Left lung (tissue), 14 donors: ENCODE measurements at places on chromosomes 12 and 14. TPM values are rescaled to one million over a fixed set of nuclear protein-coding genes. Genes with fewer than 3 reads are reported as not detected.

DNA sequence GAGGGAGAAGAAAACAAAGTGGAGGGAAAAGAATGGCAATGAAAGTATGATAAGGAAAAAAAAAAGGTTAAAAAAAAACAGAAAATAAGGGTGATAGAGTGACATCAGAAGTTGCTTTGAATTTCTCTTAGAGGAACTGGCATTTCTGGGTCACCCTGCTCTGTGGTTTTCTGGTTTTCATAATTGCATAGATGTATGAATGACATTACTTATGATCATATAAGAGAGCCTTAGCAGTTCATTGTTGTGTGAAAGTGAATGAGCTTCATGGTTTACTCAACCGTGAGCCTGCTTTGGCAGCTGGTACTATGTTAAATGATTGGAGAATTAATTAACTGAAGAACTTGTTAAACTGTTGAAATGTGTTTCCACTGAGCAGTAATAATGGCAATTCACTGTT is 336.4 kb upstream of the FBXO33 start:
- no peaks in the 10 kb centered on the region for H3K4me1 ChIP-seq
- DNase-seq = no peak
- H3K27me3 ChIP-seq = no peaks in the 10 kb centered on the region
- no peak overlapping the region for H3K27ac ChIP-seq
- H3K36me3 ChIP-seq = no peaks in the 10 kb centered on the region

GRCh38 chr12:38998887-38999482 is 93.6 kb upstream of the CPNE8 start:
- H3K27me3 ChIP-seq = no peaks in the 10 kb centered on the region
- no peak overlapping the region for H3K4me3 ChIP-seq

DNA sequence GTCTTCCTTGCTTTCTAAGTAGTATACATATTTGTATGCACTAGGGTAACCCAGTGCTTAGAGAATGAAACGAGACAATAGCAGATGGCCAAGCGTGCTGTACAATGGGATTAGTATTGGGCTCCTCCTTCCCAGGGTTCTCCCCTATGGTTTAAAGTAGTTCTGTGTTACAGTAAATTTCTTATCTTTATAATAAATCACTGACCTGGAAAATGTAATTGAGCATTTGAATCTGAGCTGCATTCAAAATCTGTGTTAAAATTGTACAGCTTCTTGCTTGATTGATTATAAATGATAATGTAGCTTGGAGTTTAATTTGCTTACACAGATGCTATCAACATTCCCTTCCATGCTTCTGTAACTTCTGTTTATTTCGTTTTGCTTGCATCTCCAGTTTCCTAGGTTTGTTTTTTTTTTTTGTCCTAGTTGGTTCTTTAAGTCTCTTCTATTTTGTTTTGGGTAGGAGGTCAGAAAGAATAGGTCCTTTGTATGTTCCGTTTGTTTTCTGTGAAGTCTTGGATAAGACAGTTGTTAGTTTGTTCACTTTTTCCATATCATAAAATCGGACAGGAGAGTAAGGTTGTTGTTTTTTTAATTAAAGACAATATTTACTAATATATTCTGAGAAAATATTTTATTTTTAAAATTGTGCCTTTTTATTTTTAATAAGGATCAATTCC is 171.2 kb downstream of the ERC1 start:
- no peak for DNase-seq
- H3K4me1 ChIP-seq = no peaks in the 10 kb centered on the region
- no peak overlapping the region for H3K27ac ChIP-seq
- H3K36me3 ChIP-seq = no peaks in the 10 kb centered on the region
- H3K27me3 ChIP-seq = no peaks in the 10 kb centered on the region
- H3K4me3 ChIP-seq = no peak overlapping the region

- no peaks in the 10 kb centered on the region for H3K27me3 ChIP-seq
- peak overlapping the region; percentile 32 for H3K4me3 ChIP-seq
- no peaks in the 10 kb centered on the region for H3K36me3 ChIP-seq
- no peak for DNase-seq
Observed at GRCh38 chr12:118359541-118359915, 13.2 kb downstream of the TAOK3 start.

DNA sequence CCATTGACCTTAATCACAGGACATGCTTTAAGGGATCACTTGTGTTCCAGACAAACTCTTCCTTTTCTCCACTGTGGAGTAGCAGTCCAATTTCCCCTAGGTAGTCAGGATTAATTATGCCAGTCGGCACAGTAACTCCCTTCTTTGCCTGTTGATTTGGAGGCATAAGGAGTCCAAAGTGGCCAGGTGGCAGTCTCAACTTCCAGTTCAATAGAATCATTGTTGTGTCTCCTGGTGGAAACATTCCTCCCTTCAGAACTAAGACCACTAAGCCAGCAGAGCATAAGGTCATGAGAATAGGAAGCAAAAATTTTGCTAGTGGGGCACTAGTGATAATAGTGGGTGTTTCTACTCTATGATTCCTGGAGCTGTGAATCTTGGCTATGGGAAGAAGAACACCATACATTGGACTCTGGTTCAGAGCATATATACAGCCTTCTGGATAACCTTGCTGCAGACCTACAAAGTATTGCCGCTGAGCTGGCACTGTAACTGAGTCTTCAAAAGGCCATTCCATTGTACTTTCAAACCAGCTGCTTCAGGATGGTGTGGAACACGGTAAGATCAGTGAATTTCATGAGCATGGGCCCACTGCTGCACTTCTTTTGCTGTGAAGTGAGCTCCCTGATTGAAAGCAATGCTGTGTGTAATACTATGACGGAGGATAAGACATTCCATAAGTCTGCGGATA is 147.3 kb upstream of the MAX start:
- no peak overlapping the region for H3K27ac ChIP-seq
- H3K27me3 ChIP-seq = no peaks in the 10 kb centered on the region
- H3K4me1 ChIP-seq = peaks cover 8% of the 10 kb centered on the region

DNA sequence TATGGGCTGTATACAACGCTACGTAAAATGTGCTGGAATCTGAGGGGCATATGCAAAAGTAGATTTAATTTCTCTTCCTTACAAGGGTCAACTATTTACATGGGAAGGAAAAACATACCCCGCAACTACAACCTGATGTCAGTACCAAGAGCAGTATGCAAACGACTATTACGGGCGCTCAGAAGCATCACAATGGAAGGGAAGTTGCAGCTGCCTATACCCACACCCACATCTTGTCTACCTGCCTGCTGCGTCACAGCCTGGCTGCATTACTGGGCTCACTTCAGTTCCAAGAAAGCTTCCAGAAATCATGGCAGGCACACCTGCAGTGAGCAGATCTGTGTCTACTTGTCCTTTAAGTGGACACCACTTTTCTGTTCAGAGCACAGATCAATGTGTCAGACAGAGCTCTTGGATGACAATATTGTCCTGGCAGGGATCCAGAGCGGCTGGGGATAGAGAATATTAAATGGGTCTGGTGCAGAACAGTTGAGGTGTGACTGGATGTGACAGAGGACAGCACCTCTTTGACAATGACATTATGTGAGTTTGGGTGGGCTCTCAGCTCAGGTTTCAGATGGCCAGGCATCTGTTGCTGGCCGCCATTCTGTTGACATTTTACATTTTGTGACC is 41.5 kb upstream of the GNG2 start:
- no peak for DNase-seq
- no peak overlapping the region for H3K27ac ChIP-seq
- no peaks in the 10 kb centered on the region for H3K4me1 ChIP-seq

Gene TEP1
- total RNA-seq = 50.8 TPM
